DMS 273 treated with DMSO at 0.1 percent for 48 hours (cell line): ENCODE measurements at places on chromosomes 12 and 14.

- DNase-seq = no peak
These were observed 5.8 kb downstream of the LMBR1L start for GRCh38 chr12:49104822-49105221.

GRCh38 chr14:102071283-102071998 is 15.4 kb downstream of the HSP90AA1 start:
- no peak for DNase-seq

DNA sequence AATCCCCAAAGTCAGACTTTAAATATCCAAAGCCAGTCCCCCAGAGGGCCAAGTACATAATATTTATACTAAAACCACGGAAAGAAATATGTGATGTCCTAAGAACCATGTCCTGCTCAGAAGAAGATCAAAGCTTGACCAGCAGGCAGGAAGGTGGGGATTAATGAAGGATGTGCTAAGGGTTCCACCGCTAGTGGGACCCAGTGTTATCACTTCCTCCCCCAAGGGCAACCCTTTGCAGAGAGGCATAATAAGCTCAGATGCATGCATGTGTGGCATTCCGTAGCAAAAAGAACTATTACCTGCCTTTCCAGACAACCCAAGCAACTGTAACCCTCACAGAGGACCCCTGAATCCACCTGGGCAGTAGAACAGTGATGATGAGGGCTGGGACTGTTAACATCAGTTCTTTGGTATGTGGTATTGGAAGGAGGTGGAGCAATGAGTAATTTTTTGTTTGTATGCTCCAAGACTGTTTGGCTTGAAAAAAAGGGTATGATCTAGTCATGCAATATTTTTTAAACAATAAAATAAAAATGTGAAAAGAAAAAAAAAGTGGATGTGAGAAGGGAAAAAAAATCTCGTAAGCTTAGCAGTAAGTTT is 71.7 kb upstream of the ETV6 start:
- DNase-seq = no peak

- DNase-seq = no peak
These were observed 1.2 kb upstream of the FKBP4 start for GRCh38 chr12:2793561-2793960.

DNA sequence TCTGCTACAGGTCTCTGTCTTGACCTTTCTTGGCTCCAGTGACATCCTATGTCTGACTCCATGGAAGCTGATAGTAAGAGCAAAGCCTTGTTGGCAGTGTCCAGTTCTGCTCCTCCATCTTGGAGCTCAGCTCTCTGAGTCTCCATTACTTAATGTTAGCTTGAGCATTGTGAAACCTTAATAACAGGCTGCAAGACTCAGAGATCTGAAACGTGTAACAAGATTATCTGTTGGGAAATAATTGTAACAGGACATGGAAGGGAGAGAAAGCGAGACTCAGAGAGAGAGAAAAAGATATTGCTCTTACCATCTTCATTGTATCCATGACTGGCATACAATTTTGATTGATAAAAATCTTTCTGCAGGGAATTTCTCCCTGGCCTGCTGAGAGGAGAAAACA is 1365.7 kb downstream of the AACS start:
- DNase-seq = no peak

GRCh38 chr12:61869796-61870195 is 390.4 kb upstream of the USP15 start:
- no peak for DNase-seq

DNA sequence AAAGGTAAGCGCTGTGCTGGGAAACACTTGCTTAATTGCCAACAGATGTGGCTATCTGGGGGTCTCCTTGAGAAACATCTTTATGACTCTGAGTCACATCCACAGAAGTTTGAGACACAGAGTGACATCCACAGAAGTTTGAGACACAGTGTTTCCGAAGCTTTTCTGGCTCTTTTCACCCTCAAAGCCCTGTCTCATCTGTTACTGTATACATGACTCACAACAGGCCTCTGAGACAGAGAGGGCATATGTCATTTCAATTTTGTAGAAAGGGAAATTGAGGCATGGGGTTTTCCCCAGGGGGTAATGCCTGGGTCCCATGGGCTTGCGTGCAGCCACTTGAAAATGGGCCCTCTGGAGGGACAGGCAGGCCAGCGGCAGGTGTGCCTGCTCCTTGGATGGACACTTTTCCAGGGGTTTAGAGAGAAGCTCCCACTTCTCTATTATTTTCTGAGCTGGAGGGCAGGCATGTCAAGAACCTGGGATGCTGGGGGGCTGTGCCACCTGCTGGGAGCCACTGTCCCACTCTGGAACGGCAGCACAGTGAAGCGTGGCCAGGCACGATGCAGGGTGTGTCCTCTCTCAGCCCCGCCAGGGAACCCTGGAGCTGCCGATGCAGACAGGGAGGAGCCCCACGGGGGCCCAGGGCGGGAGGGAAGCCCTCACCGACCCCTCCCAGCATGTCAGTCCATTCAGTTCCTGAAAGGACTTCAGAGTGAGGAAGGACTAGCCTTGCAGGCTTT is 111.3 kb upstream of the FKBP4 start:
- no peak for DNase-seq

DNA sequence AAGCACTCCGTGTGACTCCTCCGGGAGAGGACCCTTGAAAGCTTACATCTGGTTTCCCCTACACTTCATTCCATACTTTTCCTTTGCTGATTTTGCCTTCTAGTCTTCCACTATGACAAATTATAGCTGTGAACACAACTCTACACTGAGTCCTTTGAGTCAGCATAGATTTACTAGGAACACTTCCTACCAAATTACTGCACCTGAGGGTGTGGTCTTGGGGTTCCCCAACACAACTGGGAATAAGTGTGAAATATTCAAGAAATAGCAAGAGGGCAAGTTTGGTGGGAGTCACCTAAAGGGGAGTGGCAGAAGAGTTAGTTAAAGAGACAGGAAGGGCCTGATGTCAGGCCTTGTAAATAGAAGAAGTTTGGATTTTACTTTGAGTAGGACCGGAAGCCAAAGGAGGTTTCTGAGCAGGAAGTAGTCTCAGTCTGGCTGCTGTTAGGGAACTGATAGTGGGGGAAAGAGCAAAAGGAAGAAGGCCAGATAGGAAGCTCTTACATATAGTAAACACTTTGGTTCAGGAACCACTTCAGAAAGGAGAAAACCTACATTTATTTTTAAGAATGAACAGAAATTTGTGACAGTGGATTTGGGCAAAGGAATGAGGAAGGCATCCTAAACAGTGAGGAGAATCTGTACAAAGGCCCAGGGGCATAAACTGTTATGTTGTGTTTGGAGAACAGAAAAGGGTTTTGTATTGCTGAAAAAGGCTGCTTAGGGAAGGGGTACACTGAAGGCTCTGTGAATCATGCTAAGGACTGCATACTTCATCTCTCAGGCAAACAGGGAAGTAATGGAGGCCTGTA is 14.2 kb downstream of the SEL1L start:
- no peak for DNase-seq

- DNase-seq = no peak
These were observed 9.0 kb downstream of the NYNRIN start for GRCh38 chr14:24407608-24408325.

- DNase-seq = no peak
These were observed 107.8 kb upstream of the GRIP1 start for GRCh38 chr12:66786531-66787308.

- DNase-seq = no peak
These were observed at the start of gene TSPAN11 for GRCh38 chr12:30926243-30927221. TSPAN11 (plus strand) TSS chr12:30926748; CDS start chr12:30953992, 27,244 bp downstream.

DNA sequence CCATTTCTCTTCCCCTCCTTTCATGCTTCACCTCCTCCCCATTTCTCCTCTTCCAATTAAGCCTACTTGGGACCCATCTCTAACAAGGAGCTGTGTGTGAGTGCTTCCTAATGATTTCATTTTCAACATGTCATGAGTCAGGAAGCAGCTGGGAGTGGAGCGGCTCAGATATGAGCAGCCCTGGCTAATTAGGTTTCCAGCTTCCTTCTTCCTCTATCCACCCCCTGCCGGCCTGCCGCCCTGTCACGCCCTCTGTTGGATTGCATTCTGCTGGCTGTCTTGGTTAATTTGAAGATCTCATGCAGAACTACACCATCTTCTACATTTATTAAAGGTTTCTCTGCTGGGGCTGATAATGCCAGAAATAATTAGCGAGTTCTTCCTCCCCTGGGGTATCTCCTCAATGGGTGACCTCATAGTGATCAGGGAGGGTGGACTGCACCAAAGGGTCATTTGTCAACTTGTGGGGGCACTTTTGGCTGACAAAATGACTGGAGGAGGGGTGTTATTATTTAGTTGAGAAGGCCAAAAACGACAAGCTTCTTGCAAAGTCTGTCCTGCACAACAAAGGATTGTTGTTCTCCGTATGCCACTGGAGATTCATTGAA is 300.9 kb upstream of the SRRM4 start:
- no peak for DNase-seq

DNA sequence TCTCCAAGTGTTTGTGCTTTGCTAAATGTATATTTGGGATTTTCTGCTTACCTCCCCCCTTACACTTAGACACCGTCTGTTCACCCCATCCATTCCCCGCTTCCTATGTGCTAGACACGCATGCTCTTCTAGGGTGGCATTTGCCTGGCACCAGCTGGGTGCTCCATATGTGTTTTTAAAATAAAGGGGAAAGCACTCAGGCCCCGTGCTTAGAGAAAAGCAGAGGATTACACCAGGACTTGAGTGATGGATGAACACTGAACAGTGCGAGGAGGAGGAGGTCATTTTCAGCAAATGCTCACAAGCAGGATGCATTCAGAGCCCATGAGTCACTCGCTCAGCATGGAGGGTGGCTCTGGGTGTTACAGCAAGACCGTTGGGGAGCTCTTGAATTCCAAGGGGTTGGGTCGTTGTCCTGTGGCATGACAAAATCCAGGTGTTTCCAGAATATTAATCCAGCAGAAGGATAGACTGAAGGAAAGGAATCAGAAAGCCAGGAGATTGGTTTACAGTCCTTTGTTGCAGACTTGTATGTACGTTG is 2.9 kb upstream of the BDKRB1 start:
- no peak for DNase-seq

DNA sequence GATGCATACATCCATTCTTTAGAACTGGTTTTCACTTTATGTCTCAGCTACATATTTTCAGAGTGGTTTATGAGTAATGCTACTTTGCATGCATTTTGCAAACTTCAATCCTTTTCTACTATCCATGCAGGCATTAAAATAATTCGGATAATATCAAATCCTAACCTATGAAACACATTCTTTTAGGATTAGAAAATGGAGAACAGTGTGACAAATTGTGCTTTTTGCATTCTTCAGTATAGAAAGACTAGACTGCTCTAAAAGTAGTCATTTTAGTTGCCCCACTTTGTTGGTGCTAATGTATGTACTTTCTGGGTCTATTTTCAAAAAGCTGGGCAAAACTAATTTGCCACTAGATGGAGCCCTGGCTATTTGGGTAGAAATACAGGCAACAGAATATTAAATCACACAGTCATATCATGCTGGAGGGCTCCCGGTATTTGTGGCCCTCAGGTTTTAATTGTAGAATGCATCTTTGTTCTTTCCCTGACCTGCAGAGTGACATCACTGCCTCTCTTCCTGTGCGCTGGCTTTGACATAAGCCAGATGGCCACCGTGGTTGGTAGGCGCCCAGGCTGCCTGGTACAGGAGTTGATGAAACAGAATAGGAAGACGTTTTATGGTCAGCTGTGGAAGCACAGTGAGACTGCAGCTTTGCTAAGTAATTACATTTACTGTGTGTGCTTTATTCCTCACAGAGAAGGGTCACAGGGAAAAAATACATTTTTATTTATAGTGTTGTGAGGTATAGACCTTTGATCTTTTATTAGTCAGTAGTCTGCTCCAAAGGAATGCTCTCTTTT is 28.1 kb downstream of the MSRB3 start:
- peak; percentile 2 for DNase-seq

DNA sequence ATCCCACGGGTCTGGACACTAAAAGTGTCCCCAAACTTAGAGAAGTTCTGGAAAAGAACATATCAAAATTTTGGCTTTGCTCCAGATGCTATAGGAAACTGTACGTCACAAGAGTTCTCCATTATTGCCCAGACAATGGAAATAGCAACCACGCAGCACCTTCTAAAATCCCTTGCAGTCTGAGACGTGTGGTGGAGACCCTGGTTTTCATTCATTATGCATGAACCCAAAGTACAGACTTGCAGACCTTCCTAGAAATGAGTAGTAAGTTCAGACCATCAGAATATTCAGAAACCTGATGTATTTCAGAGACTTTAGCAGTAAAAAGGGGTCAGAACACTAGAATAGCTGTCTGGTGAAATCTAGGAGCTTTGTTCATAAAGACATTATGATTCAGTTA is 50.0 kb upstream of the BCL2L14 start:
- DNase-seq = no peak

GRCh38 chr12:116481726-116482125 is 77.5 kb upstream of the MAP1LC3B2 start:
- DNase-seq = no peak

DNA sequence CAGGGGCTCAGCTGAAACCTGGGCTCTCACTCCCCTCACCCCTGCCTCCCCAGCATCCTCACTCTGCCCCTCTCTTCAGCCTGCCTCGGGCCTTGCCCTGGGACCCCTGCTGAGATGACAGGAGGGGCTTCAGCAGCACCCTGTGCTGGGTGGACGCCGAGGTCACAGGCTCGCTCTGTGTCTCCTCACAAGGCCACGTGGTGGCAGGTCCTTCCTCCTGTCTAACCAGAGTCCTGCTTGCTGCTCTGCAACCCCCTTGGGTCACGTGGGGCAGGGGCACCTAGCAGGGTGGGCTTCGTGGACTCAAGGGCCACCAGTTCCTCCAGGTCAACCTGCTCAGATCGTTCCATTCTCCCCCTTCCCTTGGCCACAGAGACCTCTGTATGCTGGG is 90.4 kb downstream of the TMEM121 start:
- no peak for DNase-seq

- no peak for DNase-seq
These were observed 10.7 kb downstream of the CREBL2 start for GRCh38 chr12:12622418-12622817.

DNA sequence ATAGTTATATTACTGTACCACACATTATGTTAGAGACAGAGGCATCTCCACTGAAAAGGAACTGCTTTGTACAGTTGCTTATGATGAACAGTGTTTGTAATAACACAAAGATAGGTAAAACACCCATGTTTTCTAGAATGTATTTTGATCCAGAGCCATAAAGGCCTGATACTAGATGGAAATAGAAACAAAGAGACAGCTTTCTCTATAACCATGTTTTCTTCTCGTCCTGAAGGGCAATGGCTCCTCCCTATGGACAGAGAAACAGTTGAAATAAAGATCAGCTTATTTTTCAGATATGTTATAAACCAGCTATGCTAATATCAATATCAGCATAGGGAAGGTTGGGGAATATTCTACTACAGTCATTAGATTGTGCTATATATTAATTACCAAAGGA is 109.2 kb downstream of the ATXN7L3B start:
- no peak for DNase-seq

DNA sequence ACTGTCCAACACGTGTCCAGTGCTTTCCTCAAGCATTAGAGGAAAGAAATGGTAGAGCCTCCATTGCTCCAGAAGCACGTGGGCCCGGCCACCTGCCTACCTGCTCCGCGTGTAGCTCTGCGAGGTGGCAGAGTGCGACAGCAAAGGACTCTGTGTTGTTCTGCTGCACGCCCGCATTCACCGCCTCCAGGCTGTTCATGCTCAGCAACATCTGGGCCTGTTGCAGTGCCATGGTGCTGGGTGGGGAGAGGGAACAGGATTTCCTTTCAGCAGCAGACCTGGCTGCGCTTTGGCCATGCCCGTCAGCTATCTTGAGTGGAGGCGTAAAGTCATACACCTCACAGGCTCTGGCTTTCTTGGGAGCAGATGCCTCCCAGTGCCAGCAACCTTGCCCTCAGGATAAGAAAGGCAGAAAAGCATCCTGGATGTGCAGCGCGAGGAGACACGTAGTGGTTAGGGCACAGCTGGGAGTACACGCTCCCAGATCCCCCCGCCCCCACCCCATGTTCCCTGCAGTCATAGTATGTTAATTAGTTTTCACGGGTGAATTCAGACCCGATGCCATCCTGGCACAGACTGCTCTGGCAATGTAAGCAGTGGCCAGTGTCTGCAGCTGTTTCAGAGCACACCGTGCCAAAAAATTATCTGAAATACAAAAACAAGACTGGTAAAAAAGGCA is 25.1 kb downstream of the ANAPC5 start:
- DNase-seq = no peak
